Lower lobe of right lung (tissue), 2 donors: ENCODE measurements at places on chromosomes 4 and X. TPM values are rescaled to one million over a fixed set of nuclear protein-coding genes. Genes with fewer than 3 reads are reported as not detected.

DNA sequence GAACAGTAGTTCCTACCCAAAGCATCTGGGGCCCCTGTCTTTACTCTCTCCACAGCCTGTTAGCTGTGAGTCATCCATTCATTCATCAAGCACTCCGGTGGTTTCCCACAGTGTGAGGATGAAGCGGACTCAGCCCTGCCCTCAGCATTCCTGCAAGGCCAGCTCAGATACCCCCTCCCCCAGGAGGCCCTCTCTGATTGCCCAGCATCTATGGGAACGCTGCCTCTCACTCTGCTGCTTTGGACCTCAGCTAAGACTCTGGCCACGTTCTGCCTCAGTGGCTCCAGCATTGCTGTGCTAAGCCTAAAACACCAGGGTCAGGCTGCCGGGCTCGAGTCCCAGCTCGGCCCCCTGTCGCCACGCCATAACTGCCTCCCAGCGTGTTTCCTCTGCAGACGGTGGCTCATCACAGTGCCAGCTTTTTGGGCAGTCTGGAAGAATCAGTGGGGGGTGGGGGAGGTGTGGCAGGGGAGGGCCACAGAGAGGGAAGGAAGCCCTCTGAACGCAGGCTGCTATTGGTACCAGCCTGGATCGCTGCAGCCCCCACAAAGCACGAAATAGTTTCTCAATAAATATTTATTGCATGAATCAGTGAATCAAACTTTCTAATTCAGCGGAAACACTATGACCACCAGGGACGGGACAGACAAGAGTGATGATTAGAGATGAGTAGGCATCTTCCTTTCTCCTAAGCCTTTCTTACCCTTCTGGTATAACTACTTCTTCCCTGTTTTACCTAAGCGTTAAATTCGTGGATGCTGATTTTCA lies 74.4 kb downstream of the SORCS2 start:
- DNase-seq, result no peak
- H3K36me3 ChIP-seq, result no peaks in the 10 kb centered on the region
- H3K27ac ChIP-seq, result no peak overlapping the region
- H3K4me3 ChIP-seq, result no peak overlapping the region
- H3K4me1 ChIP-seq, result no peaks in the 10 kb centered on the region
- no peaks in the 10 kb centered on the region for H3K27me3 ChIP-seq

- H3K36me3 ChIP-seq, result no peaks in the 10 kb centered on the region
- DNase-seq, result no peak
- H3K27ac ChIP-seq, result no peak overlapping the region
- H3K27me3 ChIP-seq, result no peaks in the 10 kb centered on the region
These were observed 228.1 kb upstream of the PPARGC1A start for GRCh38 chr4:24117975-24118374.

DNA sequence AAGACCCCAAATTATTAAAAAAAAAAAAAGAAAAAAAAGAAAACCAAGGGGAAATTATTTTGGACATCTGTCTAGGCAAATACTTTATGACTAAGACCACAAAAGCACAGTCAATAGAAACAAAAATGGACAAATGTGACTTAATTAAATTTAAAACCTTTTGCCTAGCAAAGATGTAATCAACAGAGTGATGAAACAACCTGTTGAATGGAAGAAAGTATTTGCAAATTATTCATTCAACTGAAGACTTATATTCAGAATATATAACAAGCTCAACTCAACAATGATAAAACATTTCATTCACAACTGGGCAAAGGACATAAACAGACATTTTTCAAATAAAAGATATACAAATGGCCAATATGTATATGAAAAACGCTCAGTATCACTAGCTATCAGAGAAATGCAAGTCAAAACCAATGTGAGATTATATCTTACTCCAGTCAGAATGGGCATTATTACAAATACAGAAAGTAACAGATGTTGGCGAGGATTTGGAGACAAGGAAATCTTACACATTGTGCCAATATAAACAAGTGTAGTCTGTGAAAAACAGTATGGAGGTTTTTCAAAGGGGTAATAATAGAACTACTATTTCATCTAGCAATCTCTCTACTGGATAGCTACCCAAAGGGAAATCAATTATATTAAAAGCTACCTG lies 67.1 kb downstream of the FAAH2 start:
- H3K4me1 ChIP-seq, result no peaks in the 10 kb centered on the region
- no peak overlapping the region for H3K27ac ChIP-seq
- no peak for DNase-seq
- no peak overlapping the region for H3K4me3 ChIP-seq
- H3K27me3 ChIP-seq, result no peaks in the 10 kb centered on the region
- H3K36me3 ChIP-seq, result no peaks in the 10 kb centered on the region

GRCh38 chr4:137707102-137707620 lies 174.9 kb upstream of the PCDH18 start:
- H3K36me3 ChIP-seq, result no peaks in the 10 kb centered on the region
- peaks cover 9% of the 10 kb centered on the region for H3K4me1 ChIP-seq
- DNase-seq, result no peak

DNA sequence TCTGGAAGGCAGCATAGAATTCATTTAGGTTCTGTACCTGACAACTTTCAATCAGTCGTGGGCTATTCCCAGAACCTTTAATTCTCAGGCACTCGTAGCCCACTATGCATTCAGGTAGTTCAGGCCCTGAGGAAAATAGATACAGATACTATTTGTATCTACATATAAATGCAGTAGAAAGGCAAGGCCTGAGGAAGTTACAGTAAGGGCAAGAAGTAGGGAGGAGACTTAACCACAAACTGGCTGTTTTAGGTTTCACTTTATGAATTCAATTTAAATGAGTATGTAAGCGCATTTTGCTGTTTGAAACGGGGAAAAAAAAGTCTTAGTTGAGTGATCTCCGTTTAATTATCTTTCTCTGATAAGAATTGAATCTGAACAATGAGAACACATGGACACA lies 529.4 kb upstream of the ATOH1 start:
- H3K27me3 ChIP-seq, result no peaks in the 10 kb centered on the region
- no peaks in the 10 kb centered on the region for H3K36me3 ChIP-seq
- no peak overlapping the region for H3K4me3 ChIP-seq

- no peaks in the 10 kb centered on the region for H3K36me3 ChIP-seq
- no peaks in the 10 kb centered on the region for H3K4me1 ChIP-seq
- no peak overlapping the region for H3K27ac ChIP-seq
- no peaks in the 10 kb centered on the region for H3K27me3 ChIP-seq
- DNase-seq, result no peak
These were observed 8.4 kb downstream of the TEC start for GRCh38 chr4:48261281-48261680.

DNA sequence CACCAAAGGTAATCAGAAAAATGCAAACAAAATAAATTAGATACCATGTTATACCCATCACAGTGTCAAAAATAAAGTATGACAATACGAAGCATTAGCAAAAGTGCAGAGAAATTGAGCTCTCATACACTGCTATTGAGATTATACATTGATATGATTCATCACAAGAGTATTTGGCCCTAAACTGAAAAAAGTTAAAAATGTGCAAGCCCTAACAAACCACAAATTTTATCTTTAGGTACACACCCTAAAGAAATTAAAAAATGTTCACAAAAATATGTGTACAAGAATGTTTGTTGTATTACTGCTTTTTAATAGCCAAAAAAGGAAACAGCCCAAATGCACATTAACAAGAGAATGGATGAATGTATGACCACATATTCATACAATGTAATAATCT lies 137.9 kb upstream of the MAGEA10 start:
- no peak for DNase-seq
- H3K27ac ChIP-seq, result no peak overlapping the region
- H3K36me3 ChIP-seq, result no peaks in the 10 kb centered on the region
- H3K4me1 ChIP-seq, result no peaks in the 10 kb centered on the region

GRCh38 chr4:45663003-45663402 lies 460.9 kb downstream of the GABRG1 start:
- H3K36me3 ChIP-seq, result no peaks in the 10 kb centered on the region
- H3K27me3 ChIP-seq, result no peaks in the 10 kb centered on the region
- H3K27ac ChIP-seq, result no peak overlapping the region
- DNase-seq, result peak; percentile 45
- H3K4me1 ChIP-seq, result no peaks in the 10 kb centered on the region

GRCh38 chrX:155313766-155314165 lies 20.6 kb downstream of the CLIC2 start:
- no peak for DNase-seq
- no peaks in the 10 kb centered on the region for H3K4me1 ChIP-seq
- no peaks in the 10 kb centered on the region for H3K27me3 ChIP-seq
- no peak overlapping the region for H3K4me3 ChIP-seq
- no peak overlapping the region for H3K27ac ChIP-seq

DNA sequence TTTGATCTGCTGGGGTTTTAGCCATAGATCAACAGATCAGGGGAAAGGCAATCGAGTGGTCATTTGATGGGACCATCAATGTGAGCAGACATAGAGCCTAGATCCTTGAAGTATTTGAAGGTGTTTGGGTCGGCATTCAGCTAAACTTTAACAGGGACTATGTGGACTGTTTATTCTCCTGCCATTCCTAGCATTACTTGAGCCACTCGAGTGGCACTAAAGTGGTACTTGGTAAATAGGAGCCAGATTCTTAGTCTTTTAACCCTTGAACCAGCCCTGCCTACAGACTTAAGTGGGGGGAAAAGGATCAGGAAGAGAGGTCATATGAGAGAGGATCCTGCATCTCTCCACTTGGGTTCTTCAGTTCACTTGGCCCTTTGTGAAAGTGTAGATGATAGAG lies 3.8 kb downstream of the MSN start:
- no peak for DNase-seq
- peak overlapping the region; percentile 95 for H3K27ac ChIP-seq
- peaks cover 55% of the 10 kb centered on the region for H3K4me1 ChIP-seq
- no peaks in the 10 kb centered on the region for H3K27me3 ChIP-seq
- peak overlapping the region; percentile 77 for H3K4me3 ChIP-seq
- H3K36me3 ChIP-seq, result no peaks in the 10 kb centered on the region

- H3K4me1 ChIP-seq, result peaks cover 16% of the 10 kb centered on the region
- no peak overlapping the region for H3K4me3 ChIP-seq
- peaks cover 59% of the 10 kb centered on the region for H3K36me3 ChIP-seq
- no peak for DNase-seq
- H3K27me3 ChIP-seq, result no peaks in the 10 kb centered on the region
These were observed 64.2 kb downstream of the DCUN1D4 start for GRCh38 chr4:51907006-51907669.

DNA sequence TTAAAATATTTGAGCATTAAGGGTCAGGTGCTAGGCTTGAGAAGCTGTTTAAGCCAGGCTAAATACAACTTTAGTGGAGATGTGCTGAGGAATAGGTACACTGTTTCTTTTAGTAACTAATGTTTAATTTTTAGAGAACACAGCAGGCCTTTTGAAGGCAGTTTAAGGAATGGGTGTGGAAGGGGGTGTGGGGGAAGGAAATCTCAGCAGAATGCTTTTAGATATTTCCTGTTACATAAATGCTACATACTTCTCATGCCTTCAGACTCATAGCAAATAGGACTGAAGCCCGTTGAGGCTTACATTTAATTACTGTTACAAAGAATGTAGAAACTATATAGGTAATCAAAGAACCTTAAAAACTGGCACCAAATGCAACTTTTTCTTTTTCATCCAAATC lies 66.3 kb downstream of the WWC2 start:
- H3K4me3 ChIP-seq, result no peak overlapping the region
- peak overlapping the region; percentile 50 for H3K27ac ChIP-seq
- peaks cover 33% of the 10 kb centered on the region for H3K4me1 ChIP-seq
- no peak for DNase-seq

DNA sequence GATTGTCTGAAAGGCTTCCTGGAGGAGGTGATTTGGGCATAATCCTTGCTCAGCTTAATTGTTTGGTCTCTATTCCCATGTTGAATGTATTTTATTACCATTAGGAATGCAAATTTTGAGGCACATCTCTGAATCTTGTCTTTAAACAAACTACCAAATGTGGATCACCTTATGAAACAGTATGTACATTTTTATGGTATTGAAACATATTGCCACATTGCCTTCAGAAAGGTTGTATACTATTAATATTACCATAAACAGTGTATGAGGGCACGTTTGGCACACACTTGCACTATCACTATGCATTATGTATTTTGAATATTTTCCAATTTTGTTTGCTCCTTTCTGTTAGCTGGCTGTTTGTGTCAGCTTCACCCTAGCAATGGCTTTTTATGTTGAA lies 60.0 kb upstream of the ALB start:
- H3K36me3 ChIP-seq, result no peaks in the 10 kb centered on the region
- no peak for DNase-seq
- no peaks in the 10 kb centered on the region for H3K4me1 ChIP-seq
- no peak overlapping the region for H3K4me3 ChIP-seq

DNA sequence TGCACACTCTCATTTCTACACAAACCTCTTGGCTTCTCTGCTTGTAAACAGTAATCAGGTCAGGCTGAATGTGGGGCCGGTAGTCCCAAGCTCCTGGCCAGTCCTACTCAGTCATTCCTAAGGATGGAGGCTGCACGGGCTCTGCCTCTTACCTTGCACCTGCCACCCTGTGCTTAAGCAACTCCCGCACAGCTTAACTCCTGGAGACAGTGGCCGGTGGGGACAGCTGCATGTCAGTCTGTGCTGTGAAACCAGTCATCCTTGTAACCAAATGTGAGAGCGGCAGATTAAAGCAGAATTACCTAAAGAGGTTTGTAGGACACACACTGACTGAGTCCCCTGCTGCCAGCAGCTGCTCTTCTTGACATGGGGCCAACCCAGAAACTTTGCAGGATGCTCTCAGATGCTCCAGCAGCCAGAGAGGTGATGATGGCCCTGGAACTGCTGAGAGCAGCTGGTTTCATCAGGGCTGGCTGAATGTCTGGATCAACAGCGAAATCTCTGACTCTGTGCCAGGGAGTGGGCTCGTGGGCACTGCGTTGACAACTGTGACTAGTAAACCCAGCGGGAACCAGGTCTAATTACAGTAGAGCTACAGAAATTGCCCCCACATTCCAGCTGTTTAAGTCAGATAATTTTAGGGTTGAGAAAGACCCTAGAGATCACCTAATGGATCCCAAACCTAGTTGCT lies 123.7 kb downstream of the ANAPC4 start:
- no peaks in the 10 kb centered on the region for H3K4me1 ChIP-seq
- no peaks in the 10 kb centered on the region for H3K27me3 ChIP-seq
- no peak overlapping the region for H3K27ac ChIP-seq
- no peak for DNase-seq
- H3K4me3 ChIP-seq, result no peak overlapping the region

DNA sequence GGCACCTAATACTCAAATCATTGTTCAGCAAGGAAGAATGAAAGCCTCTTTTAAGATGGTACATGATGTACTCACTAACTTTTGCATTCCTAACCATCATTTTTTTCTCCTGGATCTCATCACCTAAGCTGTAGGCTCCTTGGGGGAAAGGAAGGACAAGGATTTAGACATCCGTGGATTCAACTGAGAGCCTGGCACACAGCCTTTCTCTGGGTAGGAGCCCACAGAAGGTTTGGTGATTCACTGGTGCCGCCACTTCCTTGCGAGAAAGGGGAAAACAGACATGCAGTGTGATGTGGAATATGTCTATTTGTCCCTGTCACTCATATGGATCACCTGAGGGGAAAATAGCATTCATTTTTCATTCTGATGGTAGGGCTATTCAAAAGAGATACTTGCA lies 147.3 kb downstream of the PCDH7 start:
- H3K27me3 ChIP-seq, result no peaks in the 10 kb centered on the region
- no peak for DNase-seq
- H3K36me3 ChIP-seq, result no peaks in the 10 kb centered on the region
- H3K4me1 ChIP-seq, result no peaks in the 10 kb centered on the region

The TMEM128 gene
- 29.2 TPM for total RNA-seq

The ETDA gene
- total RNA-seq, result not detected

The TRAPPC11 gene
- total RNA-seq, result 38.6 TPM

The RASSF6 gene
- 1.9 TPM for total RNA-seq

The NAA11 gene
- total RNA-seq, result not detected

The MAGEA4 gene
- total RNA-seq, result not detected
